H1 (cell line): ENCODE measurements at places on chromosomes 7 and 10. TPM values are rescaled to one million over a fixed set of nuclear protein-coding genes. Genes with fewer than 3 reads are reported as not detected.

- H3K4me1 ChIP-seq = no peaks in the 10 kb centered on the region
- no peak for DNase-seq
- H3K27me3 ChIP-seq = no peaks in the 10 kb centered on the region
- H3K36me3 ChIP-seq = no peaks in the 10 kb centered on the region
- no peak overlapping the region for H3K4me3 ChIP-seq
These were observed 3.1 kb upstream of the GOT1 start for GRCh38 chr10:99433378-99434020.

DNA sequence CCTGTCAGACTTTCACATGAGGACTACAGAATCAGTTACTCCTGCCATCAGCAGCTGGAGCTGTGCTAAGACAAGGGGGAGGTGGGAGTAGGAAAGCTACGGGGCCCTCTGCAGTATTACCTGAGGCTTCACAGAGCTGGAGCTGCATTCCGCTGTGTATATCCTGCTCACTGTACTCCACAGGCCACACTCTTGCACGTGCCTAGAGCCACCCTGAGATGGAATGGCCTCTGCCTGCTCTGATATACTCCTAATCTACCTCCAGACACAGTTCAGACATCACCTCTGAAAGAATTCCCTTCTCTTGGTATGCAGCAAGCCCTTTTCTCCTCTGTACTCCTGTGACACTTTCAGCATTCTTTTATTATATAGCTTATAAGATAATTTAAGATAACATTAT, 34.8 kb downstream of the TRDMT1 start:
- no peak for DNase-seq
- no peaks in the 10 kb centered on the region for H3K4me1 ChIP-seq
- H3K27me3 ChIP-seq = no peaks in the 10 kb centered on the region
- no peaks in the 10 kb centered on the region for H3K36me3 ChIP-seq

GRCh38 chr7:27176524-27176845, 2.4 kb upstream of the HOXA10 start:
- DNase-seq = no peak
- H3K27ac ChIP-seq = no peak overlapping the region
- peaks cover 100% of the 10 kb centered on the region for H3K27me3 ChIP-seq
- H3K4me1 ChIP-seq = peaks cover 11% of the 10 kb centered on the region; the same call in 1 of the 2 replicates
- peaks cover 18% of the 10 kb centered on the region; the same call in 1 of the 2 replicates for H3K36me3 ChIP-seq
- H3K4me3 ChIP-seq = no peak overlapping the region

DNA sequence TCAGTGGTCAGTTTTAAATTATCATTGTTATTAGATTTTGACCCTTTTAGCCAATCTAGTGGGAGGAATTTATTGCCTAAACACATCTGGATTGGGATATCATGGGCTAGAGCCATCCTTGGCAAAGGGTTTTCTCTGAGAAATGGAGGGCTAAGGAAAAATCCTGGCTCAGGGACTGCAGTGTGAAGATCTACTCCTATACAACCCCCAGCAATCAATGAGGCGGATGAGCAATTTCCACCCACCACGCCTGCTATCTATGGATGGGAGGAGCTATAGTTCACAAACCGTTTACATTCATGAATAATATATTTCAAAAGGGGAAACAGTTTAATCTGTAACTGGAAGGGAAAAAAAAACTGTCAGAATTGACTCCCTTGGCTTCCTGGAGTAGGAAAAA, 2.7 kb downstream of the CAV1 start:
- no peak for DNase-seq
- H3K27ac ChIP-seq = no peak overlapping the region
- H3K27me3 ChIP-seq = no peaks in the 10 kb centered on the region
- H3K4me1 ChIP-seq = peaks cover 5% of the 10 kb centered on the region
- no peaks in the 10 kb centered on the region for H3K36me3 ChIP-seq

GRCh38 chr10:100652406-100653135, 92.8 kb upstream of the PAX2 start:
- no peak overlapping the region for H3K27ac ChIP-seq
- H3K4me3 ChIP-seq = no peak overlapping the region
- H3K36me3 ChIP-seq = no peaks in the 10 kb centered on the region
- H3K27me3 ChIP-seq = peaks cover 48% of the 10 kb centered on the region

DNA sequence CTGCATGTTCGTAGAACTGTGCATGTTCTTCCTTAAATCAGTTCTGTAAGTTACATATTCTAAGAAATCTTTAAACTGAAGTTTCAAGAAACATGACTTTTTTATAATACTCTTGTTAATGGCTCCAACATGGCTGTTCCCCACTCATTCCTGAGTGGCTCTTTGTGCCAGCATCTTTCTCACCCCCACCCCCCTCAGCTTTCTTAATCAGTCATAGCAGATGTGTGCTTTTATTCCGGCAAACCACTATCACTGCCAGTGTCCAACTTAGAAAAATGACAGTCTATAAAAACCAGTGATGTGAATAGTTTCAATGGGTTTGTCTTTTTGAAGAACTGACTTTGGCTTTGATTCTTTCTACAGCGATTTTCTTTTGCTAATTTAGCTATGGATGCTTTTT, 37.6 kb downstream of the PITRM1 start:
- H3K27me3 ChIP-seq = no peaks in the 10 kb centered on the region
- H3K4me3 ChIP-seq = no peak overlapping the region
- H3K27ac ChIP-seq = no peak overlapping the region
- H3K4me1 ChIP-seq = no peaks in the 10 kb centered on the region
- H3K36me3 ChIP-seq = peaks cover 90% of the 10 kb centered on the region
- DNase-seq = no peak

DNA sequence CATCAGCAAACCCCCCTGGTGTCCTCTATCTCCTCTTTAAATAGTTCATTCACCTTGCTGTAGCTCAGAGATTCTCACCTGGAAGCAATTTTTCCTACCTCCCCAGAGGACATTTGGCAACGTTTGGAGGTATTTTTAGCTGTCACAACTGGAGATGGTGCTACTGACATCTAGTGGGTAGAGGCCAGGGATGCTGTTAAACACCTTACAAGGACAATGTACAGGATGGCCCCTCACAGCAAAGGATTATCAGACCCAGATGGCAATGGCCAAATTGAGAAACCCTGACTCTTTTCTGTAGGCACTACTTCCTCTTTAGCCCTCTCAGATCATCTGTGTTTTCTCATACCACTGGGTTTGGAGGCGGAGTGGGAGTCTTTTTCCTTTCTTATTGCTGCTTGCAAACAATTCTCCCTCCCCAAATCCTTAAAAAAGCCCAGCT, 13.2 kb upstream of the TRA2A start:
- no peak for DNase-seq
- H3K36me3 ChIP-seq = no peaks in the 10 kb centered on the region
- no peak overlapping the region for H3K4me3 ChIP-seq
- no peaks in the 10 kb centered on the region for H3K27me3 ChIP-seq
- H3K4me1 ChIP-seq = no peaks in the 10 kb centered on the region

GRCh38 chr7:131861620-131862346, 305.4 kb upstream of the PODXL start:
- no peaks in the 10 kb centered on the region for H3K4me1 ChIP-seq
- H3K4me3 ChIP-seq = no peak overlapping the region
- H3K27ac ChIP-seq = no peak overlapping the region
- no peaks in the 10 kb centered on the region for H3K36me3 ChIP-seq
- no peaks in the 10 kb centered on the region for H3K27me3 ChIP-seq

DNA sequence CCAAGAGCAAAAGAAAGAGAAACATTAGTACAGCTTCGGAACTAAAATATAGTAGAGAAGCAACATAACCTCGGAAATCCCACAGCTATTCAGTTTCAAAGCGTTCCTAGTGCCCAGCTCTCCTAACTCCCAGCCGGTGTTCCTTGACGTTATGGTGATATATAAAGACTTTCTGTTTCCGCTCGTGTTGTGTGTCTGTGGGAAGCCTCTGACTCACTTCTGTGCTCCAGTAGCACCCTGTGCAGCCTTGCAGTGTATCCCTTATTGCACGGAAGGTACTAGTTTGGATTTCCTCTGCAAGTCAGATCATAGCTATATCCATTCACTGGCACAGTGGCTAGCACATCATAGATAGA, 535 bp downstream of the ASAH2B start:
- peak overlapping the region; percentile 86 for H3K4me3 ChIP-seq
- H3K36me3 ChIP-seq = no peaks in the 10 kb centered on the region
- no peaks in the 10 kb centered on the region for H3K27me3 ChIP-seq
- no peaks in the 10 kb centered on the region for H3K4me1 ChIP-seq

GRCh38 chr7:149760538-149760937, 12.8 kb downstream of the ZNF467 start:
- H3K27ac ChIP-seq = no peak overlapping the region
- no peak overlapping the region for H3K4me3 ChIP-seq
- no peaks in the 10 kb centered on the region for H3K36me3 ChIP-seq
- H3K27me3 ChIP-seq = peaks cover 30% of the 10 kb centered on the region
- peaks cover 4% of the 10 kb centered on the region for H3K4me1 ChIP-seq

DNA sequence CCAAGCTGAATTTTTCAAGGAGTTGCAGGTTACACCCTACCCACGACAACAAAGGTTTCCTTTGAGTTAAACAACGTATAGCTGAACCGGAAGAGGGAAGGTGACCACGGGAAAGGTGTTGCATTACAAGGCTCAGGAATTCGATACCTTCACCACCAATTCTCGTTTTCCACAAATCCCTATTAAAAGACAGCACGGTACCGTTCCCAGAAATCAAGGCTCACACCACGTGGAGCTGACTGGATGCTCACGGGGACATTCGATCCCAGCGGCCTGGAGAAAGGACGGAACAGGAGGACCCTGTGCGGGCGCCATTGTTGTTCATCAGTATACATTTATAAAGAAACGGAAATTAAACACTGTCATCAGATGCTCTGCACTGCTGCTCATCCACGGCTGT, 56.4 kb downstream of the CTBP2 start:
- H3K36me3 ChIP-seq = peaks cover 7% of the 10 kb centered on the region
- no peaks in the 10 kb centered on the region for H3K27me3 ChIP-seq
- no peak overlapping the region for H3K27ac ChIP-seq
- DNase-seq = no peak

- no peak overlapping the region for H3K27ac ChIP-seq
- no peak overlapping the region for H3K4me3 ChIP-seq
- no peaks in the 10 kb centered on the region for H3K27me3 ChIP-seq
- H3K36me3 ChIP-seq = no peaks in the 10 kb centered on the region
- DNase-seq = no peak
These were observed 58.0 kb downstream of the CALML3 start for GRCh38 chr10:5582736-5583135.

DNA sequence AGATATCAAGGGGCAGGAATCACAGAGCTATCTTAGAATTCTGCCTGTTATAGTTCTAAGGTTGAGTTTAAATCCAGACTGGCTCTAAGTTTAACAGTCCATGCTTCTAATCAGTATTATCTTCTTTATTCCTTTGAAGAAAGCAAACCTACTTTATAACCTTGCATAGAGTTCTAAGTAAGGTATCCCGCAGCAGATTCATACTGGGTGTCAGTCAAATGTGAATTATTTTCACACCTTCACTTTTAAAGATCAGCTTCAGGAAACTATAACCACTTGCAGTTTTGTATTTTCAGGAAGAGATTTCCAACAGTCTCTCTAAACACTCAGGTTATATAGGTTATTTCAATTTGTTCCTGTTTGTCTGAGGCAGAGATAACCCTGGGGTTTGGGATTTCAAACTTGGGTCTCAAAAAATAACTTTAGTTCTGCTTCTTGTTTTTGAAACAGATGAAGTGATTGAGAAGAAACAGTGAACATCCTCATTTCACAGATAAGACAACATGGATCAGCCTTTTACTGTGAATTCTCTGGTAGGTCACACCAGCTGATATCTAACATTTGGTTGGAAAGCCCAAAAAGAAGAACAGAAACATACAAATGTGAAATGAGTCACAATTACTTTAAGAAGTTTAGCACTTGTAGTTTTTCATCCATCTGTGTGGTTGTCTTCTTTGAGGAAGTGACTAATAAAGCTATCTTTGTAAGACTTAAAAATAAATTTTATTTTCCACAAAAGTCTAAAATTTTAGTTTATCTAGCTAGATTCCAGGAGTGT, 21.4 kb downstream of the STAMBPL1 start:
- no peaks in the 10 kb centered on the region for H3K27me3 ChIP-seq
- H3K4me1 ChIP-seq = peaks cover 3% of the 10 kb centered on the region; the same call in 1 of the 2 replicates
- DNase-seq = no peak
- H3K27ac ChIP-seq = no peak overlapping the region
- no peaks in the 10 kb centered on the region for H3K36me3 ChIP-seq
- no peak overlapping the region for H3K4me3 ChIP-seq

GRCh38 chr10:98115031-98115787, 19.2 kb upstream of the R3HCC1L start:
- no peak overlapping the region for H3K27ac ChIP-seq
- no peak for DNase-seq
- no peaks in the 10 kb centered on the region for H3K27me3 ChIP-seq
- no peaks in the 10 kb centered on the region for H3K4me1 ChIP-seq
- no peak overlapping the region for H3K4me3 ChIP-seq

DNA sequence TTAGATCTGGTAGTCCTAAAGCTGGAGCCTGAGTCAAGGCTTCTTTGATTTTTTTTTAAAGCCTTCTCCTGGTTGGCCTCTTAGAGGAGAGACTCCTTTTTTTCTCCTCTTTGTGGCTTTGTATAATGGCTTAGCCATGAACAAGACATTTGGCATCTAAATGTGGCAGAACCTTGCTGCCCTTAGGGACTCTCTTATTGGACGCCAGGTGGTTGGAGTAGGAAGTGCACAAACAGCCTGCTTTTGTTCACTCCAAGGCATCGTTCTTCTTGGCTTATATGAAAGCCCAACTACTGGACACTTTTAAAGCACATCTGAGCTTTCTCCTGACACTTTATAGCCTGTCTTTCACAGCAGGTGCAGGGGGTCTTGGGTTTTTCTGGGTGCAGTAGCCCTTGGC, 25.0 kb downstream of the ZPBP start:
- no peaks in the 10 kb centered on the region for H3K27me3 ChIP-seq
- H3K36me3 ChIP-seq = peaks cover 4% of the 10 kb centered on the region; the same call in 1 of the 2 replicates
- no peak for DNase-seq

GRCh38 chr7:1752111-1752510, 82.0 kb downstream of the ELFN1 start:
- H3K27ac ChIP-seq = no peak overlapping the region
- H3K36me3 ChIP-seq = no peaks in the 10 kb centered on the region
- H3K27me3 ChIP-seq = peaks cover 1% of the 10 kb centered on the region; the same call in 1 of the 2 replicates
- H3K4me3 ChIP-seq = no peak overlapping the region

DNA sequence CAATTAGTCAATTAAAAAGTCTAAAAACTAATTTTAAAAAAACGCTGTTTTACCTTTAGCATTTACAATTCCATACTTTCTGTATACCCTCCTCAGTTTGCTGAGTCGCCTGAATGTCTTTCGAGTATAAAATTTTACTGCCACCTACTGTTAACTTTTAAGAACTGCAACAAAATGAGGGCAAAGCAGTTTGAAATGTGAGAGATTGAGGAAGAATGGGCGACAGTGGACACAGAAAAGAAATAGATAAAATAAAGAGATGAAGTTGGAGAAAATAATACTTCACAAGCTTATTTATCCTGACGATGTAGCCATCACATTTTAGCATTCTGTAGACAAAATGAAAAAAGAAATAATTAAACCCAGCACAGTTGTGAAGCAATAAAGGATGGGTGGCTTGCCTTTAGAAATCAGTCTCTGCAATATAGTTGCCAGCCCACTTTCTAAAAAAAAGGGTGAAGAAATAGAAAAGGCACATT, 110.8 kb upstream of the PTN start:
- H3K27ac ChIP-seq = no peak overlapping the region
- no peak for DNase-seq
- H3K4me1 ChIP-seq = no peaks in the 10 kb centered on the region
- no peaks in the 10 kb centered on the region for H3K36me3 ChIP-seq

COBL gene
- total RNA-seq = 36.5 and 40.4 TPM in 2 replicates

FFAR4 gene
- not detected in 2 replicates for total RNA-seq

FGF8 gene
- 3.9 and 4.1 TPM in 2 replicates for total RNA-seq

SIRT1 gene
- total RNA-seq = 66.2 and 70.9 TPM in 2 replicates

NEUROG3 gene
- total RNA-seq = 0.31 TPM in 1 of 2 replicates, not detected in the other

ZNF722 gene
- total RNA-seq = not detected in 2 replicates

SLC26A5 gene
- total RNA-seq = 0.24 and 0.40 TPM in 2 replicates

MAT1A gene
- 2.9 and 4.1 TPM in 2 replicates for total RNA-seq

MICALL2 gene
- 7.7 and 8.5 TPM in 2 replicates for total RNA-seq

C10orf143 gene
- total RNA-seq = 1.3 and 2.0 TPM in 2 replicates

ATG9B gene
- total RNA-seq = 2.3 and 2.6 TPM in 2 replicates
